Bladder microvascular endothelial cell (primary cell): ENCODE measurements at places on chromosomes 4 and X. TPM values are rescaled to one million over a fixed set of nuclear protein-coding genes. Genes with fewer than 3 reads are reported as not detected.

The HSFX3 gene
- total RNA-seq: not detected in 2 replicates

The HHIP gene
- total RNA-seq: 29.3 and 380 TPM in 2 replicates

The UGT2A1 gene
- total RNA-seq: 0.16 TPM in 1 of 2 replicates, not detected in the other

The CSN1S1 gene
- total RNA-seq: not detected in 2 replicates

The CXorf65 gene
- total RNA-seq: not detected in 2 replicates

The TRIM75 gene
- total RNA-seq: not detected in 2 replicates

The SNX12 gene
- total RNA-seq: 50.8 and 85.5 TPM in 2 replicates

The ARHGAP24 gene
- total RNA-seq: 36.8 and 41.6 TPM in 2 replicates

The GLRA3 gene
- total RNA-seq: not detected in 2 replicates

The TBC1D19 gene
- 6.6 and 13.3 TPM in 2 replicates for total RNA-seq

The VGLL1 gene
- total RNA-seq: not detected in 2 replicates
